Retinal pigment epithelial cell (primary cell): ENCODE measurements at places on chromosomes 7 and 10.

DNA sequence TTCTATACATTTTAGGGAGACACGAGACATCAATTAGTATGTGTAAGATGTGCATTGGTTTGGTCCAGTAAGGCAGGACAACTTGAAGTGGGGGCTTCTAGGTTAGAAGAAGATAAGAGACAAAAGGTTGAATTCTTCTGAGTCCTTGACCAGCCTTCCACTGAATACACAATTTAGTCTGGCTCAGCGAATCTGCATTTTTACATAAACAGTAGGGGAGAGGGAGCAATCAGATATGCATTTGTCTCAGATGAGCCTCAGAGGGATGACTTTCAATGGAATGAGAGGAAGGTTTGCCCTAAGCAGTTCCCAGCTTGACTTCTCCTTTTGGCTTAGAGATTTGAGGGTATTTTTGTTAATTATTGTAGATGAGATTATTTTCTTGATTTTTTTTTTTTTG lies 20.0 kb upstream of the C10orf90 start:
- no peak for DNase-seq

DNA sequence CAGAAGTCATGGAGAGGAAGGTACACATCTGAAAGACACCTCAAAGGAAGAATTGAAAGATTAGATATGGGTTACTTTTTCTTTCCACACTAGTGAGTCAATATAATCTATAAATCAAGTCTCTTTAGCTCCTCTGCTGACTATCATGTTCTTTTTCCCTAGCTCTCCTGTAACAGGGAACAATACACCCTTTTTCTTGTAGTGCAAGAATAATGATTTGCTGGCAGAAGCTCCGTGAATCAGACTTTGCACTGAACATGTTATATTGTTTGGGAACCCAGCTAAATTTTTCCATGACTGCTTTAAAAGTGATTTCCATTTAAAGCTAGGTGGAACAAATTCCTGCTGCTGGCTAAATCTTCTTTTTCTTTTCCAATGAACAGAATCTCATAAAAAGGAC lies 756.6 kb upstream of the C7orf33 start:
- no peak for DNase-seq

DNA sequence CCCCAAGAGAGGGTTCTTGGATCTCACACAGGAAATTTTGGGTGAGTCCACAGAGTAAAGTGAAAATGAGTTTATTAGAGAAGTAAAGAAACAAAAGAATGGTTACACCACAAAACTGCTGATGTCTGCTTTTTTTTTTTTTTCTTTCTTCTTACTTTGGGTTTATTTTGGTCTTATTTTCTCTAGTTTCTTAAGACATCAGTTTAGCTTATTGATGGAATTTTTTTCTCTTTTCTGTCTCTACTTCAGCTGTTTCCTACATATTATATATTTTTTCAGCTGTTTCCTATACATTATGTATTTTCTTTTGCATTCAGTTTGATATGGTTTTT lies 166.4 kb downstream of the CCSER2 start:
- no peak for DNase-seq

DNA sequence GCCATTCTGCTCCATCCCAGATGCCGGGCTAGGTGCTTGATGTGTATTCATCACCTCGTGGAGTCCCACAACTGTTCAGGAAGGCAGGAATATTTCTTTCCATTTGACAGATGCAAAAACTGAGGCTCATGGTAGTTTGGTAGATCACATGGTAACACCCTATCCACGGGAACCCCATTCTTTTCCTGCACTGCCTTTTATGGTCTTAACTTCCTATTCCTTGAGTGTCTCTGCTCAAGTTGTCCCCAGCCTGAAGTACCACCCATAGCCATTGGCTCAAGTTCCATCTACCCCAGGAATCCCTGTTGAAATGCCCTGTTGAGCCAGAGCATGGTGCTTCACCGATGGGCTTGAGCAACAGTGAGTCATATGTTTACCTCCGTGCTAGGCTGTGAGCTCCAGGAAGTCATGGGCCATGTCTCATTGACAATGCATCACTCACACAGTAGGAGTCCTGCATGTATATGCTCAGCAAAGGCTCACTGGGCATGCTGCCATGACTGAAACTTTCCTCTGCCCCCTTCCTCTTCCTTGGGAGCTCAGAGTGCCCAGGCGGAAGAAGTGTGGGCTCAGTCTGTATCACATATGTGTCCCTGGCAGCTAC lies 71.7 kb upstream of the ADAM12 start:
- peak; percentile 34 for DNase-seq

DNA sequence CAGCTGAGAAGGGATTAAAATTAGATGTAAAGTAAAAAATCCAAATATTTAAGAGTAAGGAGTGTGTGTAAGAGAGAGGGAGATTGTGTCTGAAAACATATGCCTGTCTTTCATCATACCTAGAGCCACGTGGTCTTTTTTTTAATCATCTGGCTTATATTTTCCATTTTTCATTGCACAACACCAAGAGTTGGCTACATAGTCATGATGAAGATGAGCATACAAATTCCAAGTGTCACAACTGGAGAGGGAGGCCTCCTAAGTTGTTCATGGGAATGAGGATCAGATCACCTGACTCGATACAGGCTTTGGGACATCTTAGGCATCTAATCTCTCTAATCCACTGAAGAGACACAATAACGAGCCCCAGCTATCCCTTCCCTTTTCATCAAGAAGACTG lies 47.2 kb upstream of the CCDC3 start:
- no peak for DNase-seq

- no peak for DNase-seq
These were observed 1.6 kb downstream of the SPOCK2 start for GRCh38 chr10:72086466-72087391.
